ENCODE measurements at places on chromosomes 12 and 14.
A peak's percentile ranks its signal among the peaks of the same experiment; 100 is the strongest.

GRCh38 chr12:5295996-5296395 lies 135.9 kb upstream of the NTF3 start:
- no peak for DNase-seq

DNA sequence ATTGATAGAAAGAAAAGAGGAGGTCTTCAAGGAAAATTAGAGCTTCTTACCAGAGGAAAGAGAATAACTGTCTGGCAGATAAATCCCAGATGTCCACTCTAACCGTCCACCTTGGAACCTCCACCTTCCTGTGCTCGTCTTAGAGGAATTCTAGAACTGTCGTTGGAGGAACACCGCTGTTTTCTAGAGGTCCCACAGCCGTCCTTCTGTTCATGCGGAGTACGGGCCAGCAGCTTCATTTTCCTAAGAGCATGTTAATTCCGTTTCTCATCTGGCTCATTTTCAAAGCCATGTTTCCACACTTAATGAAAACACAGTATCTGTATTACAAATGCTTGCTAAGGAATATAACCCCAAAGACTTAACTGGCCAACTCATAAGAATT lies 107.9 kb upstream of the ESRRB start:
- no peak for DNase-seq

GRCh38 chr12:59403259-59403932 lies 192.4 kb upstream of the SLC16A7 start:
- peak; percentile 75 for DNase-seq

GRCh38 chr12:5176036-5176435 lies 132.4 kb downstream of the KCNA5 start:
- DNase-seq = no peak

GRCh38 chr12:74889563-74890236 lies 319.9 kb downstream of the KCNC2 start:
- DNase-seq = no peak

DNA sequence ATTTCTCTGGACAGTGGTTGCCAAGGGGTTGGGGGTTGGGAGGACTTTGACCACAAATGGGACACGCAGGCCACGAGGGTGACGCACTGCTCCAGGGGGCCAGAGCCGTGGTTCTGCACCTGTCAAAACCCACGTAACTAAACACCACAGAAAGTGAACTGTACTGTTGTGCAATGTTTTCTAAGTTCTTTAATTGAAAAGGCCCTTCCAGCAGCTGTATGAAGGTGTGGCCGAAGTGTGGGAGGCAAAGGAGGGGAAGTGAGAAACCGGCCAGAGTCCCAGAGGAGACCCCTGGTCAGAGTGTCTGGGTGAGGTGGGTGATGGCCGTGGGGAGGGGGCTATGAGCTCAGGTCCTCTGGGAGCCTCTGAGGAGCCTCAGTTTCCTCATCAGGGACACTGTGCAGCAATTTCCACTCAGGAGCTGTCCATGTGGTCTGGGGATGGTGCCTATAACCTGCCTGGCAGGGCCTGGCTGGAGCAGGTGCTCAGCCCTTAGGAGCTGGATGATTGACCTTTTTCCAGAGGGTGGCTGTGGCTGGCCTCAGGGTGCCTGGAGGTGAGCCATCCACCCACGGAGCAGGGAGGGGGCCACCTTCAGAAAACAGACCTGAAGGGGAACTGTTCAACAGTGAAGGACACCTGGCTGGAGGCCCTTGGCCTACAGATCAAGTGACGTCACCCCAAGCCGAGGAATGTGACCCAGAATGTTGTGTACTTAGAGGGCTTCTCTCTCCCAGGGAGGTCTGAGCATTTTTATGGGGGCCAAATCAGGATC lies 9.8 kb upstream of the BDKRB2 start:
- no peak for DNase-seq

DNA sequence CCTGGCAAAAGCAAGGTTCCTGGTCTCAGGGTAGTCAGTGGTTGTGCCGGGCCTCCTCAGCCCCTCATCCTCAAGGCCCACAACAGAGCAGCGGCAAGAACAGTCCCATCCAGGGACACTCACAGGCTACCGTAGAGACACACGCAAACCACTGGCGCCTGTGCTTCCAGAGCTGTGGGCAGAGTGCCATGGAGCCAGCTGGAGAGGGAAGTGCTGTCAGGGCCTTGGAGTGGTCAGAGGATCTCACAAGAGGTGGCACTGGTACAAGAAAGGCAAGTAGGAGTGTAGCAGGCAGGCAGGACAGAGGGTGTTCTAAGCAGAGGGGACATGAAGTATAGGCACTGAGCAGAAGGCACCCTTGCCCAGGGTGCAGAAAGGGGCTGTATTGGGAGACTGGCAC lies 34.6 kb downstream of the ANKRD9 start:
- no peak for DNase-seq

DNA sequence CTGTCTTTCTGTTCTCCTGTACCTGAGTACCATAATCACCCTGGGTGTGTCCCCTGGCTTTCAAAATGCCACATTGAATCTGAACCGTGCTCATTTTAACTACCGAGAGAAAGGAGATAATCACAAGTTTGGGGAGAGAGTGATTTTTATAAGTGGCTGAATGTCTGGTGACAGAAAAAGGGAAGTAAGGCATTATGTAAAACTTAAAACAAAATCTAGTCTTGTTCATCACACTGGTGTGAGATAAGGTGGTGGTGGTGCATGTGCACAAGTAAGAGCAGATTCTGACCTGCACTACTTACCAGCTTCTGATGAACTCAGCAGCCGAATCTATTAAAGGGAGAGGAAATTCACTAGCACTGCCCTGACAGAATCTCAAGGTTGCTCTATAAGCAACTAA lies 56.3 kb downstream of the SPPL3 start:
- DNase-seq = no peak

- no peak for DNase-seq
Observed at GRCh38 chr12:71562676-71563595, 100.7 kb downstream of the ZFC3H1 start.

GRCh38 chr12:108479364-108480070 lies 35.6 kb upstream of the FICD start:
- DNase-seq = no peak

DNA sequence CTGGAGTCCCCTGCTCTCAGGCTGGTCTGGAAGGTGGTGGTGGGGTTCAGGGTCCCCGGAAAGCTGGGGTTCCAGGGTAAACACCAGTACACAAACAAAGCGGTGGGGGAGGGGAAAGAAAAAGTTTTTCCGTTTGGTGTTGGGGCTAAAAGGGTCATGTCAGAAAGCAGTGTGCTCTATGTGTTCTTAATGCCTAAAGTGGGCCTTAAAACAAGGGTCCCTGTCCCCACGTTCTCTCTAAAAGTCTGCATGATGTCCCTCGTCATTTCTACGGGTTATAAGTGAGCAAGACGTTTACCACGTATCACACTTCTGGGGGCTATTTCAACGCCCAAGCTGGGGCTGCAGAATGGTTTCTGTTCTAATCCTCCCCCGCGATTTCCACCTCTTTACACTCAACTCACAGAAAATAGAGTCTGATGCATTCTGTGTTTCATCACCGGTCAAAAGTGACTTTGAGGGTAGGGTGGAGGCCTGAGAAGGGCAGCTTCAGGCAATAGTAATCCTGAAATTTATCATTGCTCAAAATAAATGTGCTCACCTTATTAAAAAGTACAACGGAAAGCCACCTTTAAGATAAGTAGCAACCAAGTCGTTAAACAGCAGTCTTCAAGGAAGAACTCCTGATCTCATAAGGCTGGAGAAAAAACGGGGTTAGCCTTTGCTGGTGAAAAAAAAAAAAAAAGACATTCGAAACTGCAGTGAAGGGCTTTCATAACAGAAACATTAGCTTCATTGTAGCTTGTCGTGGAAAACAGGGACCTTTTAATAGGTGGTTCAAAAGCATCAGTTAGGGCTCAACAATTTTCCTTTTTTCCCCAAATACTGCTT lies 63.9 kb upstream of the PTGR2 start:
- DNase-seq = peak; percentile 29

DNA sequence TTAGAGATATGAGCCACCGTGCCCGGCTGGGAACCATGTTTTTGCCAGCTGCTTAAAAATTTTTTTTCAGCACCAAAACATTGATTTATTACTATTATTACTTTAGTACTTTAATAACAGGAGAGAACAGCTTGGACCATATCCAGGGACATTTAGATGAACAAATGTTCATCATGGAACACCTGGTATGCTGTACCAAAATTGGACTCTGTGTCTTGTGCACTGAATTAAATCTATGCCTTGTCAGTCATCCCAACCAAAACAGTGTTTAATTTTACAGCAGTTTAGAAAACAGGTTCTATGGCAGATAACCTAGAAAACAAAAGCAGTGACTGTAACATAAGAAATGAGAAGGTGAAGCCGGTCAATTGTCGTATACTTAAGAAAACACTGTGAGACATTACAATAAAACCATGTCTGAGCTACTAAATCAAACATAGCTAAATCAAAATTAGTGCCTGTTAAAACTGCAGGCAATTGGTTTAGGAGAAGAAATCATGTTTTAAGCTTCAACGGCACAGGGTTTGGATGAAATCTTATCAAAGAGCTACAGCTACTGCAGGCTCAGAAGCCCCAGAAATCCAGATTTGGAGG lies 58.2 kb upstream of the PYGL start:
- no peak for DNase-seq

GRCh38 chr12:127773520-127773919 lies 493.4 kb upstream of the TMEM132C start:
- peak; percentile 61 for DNase-seq

GRCh38 chr12:125160281-125160955 lies 95.2 kb downstream of the AACS start:
- DNase-seq = peak; percentile 33

DNA sequence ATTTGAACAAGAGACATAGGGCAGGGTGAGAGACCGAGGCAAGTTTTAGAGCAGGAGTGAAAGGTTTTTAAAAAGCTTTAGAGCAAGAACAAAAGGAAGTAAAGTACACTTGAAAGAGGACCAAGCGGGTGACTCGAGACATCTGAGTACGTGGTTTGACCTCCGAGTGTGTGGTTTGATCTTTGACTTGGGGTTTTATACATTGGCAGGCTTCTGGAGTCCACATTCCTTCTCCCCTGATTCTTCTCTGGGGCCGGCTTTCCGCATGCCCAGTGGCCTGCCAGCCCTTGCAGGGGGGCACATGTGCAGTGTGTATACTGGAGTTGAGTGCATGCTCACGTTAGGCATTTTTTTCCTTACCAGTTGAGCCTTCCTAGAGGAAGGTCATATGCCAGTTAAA lies 96.3 kb downstream of the SLC15A4 start:
- no peak for DNase-seq

GRCh38 chr12:51972849-51973273 lies 21.4 kb downstream of the ACVR1B start:
- DNase-seq = no peak

GRCh38 chr12:131734336-131735152 lies 23.7 kb downstream of the SFSWAP start:
- no peak for DNase-seq

DNA sequence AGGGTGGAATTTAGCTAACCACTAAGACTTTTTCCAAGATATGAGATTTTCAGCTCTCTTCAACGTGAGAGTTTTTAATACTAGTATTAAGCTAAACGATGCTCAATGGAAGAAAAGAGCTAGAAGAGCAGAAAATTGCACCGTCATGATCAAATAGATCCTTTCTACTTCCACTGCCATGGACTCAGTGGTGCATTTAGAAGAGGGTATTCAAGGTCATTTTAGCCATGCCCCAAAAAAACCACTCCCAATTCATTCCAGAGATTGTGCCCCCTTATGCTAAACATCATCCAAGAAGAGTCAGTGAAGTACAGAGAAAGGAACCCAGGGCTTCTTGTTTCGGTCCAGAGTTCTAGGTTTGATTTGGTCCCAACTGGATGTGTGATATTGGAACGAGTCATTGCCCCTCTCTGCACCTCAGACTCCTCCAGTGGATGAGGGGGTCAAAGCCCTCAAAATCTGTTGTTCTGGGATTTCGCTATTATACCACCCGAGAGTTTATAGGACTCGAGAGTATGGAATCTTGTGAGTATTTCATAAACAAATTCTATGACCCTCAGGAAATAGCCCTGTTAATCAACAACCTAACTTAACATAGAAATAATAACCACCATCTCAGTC lies 55.2 kb downstream of the DAD1 start:
- no peak for DNase-seq

DNA sequence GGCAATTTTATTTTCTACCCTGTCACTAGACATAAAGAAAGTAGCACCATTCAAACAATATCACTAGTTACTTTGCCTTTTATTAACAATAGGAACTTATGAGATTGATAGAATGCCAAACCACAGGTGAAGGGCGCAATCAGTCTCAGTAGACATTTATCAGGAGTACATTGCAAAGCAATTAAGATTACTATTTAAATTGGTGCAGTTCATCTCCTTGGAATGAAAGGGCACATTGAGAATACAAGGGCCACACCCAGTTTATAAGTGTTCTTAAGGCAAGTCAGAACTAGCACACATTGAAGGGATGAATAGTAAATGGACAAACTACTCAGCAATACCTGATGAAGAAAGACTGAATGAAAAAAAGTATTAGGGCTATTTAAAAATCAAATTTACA lies 601.4 kb downstream of the C12orf50 start:
- no peak for DNase-seq
